HuH-7 (cell line): ENCODE measurements at places on chromosomes 2 and 18.

GRCh38 chr2:240183006-240183874, 42.8 kb upstream of the OTOS start:
- DNase-seq: no peak

- DNase-seq: no peak
Observed at GRCh38 chr18:12410081-12410481, 2.4 kb downstream of the PRELID3A start.

DNA sequence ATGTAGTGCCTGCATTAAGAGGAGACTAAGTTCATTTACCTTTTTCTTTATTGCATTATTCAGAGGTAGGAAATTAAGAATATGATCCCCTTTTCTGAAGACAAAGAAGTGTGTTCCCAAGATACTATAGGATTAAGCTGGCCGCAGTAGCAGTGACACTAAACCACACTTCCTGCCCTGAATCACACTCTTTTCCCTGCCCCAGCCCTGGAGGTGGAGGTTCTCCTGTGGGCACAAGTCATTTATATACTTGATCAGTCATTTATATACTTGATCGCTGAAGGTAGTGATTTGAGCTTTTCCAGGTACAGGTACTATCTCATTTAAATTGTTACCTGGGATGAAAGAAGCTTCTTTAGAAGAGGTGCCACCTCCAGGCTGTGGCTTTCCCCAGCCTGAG, 78.6 kb downstream of the ARMC9 start:
- no peak for DNase-seq

GRCh38 chr2:10457846-10458598, 9.9 kb upstream of the ODC1 start:
- no peak for DNase-seq

DNA sequence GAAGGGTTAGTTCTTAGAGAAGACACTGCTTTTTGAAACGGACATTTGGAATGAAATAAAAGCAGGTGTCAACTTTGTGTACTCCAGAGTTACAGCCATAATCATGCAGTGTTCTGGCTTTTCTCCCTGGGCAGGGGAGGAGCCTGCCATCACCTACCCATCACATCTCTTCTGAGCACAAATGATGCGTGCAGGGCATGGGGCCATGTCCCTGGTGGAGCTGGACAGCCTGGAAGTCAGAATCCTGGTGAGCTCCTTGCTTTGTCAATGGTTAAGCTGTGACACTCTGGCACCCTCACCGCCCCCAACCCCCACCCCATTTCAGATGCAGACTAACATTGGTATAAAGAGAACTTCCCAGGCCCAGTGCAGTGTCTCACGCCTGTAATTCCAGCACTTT, 53.1 kb downstream of the PDCL3 start:
- no peak for DNase-seq

DNA sequence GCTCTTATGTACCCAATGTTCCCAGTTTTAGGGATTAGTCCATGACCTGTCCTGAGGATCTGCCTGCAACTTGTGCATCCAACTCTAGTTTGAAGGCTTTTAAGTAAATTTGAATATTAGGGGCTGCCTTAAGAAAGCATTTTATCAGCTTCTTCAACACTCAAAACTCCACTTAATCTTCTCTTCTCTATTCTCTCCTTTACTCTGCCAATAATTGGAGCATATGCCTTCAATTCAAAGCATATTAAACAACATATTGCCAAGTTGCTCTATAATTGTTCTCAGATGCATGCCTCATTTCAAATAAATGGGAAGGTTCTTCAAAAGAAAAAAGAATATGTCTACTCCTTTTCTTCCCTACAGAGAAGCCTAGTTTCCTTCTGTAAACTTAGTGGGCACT, 84.8 kb upstream of the NCKAP5 start:
- DNase-seq: no peak

DNA sequence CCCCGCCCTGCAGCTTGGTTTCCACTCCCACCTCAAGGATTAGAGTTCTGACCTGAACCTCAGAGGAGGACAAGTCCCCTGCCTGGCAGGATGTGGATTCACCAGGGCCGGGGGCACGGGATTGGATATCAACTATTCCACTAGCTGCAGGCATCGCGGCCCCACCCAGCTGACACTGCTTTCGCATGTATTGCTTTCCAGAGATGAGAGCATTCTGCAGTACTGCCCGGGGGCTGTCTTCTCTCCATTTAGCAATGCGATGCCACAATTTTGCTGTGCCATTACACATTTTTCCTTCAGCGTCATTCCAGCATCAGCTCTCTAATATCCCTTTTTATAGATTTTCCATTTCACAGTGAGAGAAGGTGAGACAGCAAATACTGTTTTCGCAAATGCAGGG, 42.0 kb downstream of the CTIF start:
- no peak for DNase-seq

- no peak for DNase-seq
Observed at GRCh38 chr2:134361648-134362047, 107.8 kb downstream of the MGAT5 start.

DNA sequence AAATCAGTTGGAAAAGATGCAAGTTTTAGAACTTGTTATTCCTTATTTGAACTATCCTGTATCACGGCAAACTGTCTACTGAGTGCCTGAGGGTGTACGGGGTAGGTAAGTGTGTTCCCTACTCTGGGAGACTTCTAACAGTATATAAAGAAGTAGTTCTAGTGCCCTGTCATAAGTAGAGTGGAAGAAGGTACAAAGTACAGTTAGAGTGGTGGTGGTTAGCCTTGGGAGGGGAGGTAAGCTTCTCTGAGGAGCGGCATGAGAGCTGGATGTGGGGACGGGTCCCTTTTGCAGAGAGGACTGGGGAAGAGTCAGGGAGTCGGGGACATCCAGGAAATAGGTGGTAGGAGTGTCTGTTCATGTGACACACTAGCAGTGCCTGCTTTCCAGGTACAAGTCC, 48.5 kb downstream of the DGKD start:
- DNase-seq: no peak

GRCh38 chr18:42425025-42425424, 470.0 kb downstream of the PIK3C3 start:
- no peak for DNase-seq

DNA sequence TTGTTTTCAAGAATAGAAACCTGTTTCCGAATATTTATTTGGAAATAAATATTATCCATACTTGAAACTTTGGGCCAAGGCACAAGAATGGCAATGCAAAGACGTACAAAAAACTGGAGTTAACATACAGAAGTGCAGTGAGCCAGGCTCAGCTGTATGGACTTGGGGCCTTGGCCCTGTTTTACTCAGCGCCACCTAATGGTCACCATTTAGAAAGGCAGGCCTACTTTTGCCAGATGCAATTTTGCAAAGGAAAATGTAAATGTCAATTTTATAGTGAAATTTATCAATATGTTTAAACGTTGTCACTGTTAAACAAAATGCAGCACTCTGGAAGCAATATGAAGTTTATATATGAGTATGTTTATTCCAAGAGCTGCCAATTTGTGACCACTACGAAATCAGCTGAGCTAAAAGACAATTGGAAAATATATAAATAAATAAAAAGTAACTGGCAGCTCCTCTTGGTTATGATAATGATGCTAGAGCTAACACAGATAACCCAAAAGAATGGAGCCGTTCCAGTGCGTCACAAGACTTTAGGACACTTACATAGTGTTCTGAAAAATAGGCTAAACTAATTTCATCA, 155.0 kb downstream of the ARHGAP15 start:
- no peak for DNase-seq

DNA sequence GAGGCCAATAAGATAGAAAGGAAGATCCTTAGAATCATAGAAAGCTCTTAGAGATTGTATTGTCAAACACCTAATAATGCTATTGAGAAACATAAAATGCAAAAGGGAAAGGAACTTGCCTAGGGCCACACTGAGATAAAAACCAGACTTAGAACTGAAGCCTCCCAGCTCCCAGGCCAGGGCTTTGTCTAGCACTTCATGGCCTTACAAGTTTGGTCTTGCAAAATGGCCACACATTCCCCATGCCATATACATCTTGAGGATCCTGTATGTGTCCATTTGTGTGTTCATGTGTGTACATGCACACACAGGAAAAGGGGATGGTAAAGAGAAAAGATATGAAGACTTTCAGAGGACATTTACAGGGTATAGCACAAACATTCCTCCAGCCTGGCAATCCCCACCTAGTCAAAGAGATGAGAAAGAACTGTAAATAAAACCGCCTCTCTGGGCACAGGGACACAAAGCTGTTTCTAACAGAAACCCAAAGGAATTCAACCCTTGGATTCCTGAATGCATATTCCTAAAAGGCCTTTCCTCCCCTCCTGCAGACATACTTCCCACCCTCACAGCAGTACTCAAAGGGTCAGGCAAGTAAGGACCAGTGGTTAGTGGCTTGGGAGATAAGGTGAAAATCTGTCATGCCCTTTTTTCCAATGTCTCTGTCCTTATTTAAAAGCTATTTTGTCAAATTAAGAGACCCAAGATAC, 99.7 kb upstream of the KLHL29 start:
- DNase-seq: no peak

DNA sequence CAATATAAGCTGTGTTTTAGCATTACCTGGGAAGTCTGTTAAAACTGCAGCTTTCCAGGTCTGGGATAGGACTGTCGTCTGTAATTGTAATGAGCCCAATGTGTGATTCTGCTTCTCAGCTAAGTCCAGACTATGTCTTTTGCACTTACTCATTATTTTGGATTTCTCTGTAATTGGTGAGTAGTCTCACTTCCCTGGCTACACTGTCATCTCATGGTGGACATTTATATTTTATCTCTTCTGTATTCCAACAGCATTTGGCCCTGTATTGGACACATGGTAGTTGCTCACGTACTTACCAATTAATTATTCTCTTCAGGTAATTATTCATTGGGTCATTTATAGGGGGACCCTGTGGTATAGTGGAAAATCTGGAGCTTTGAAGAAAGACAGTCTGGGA, 28.0 kb downstream of the LHCGR start:
- DNase-seq: no peak

GRCh38 chr2:165889798-165890197, 63.8 kb downstream of the TTC21B start:
- no peak for DNase-seq

- DNase-seq: no peak
Observed at GRCh38 chr2:206158563-206159345, 490 bp downstream of the NDUFS1 start.

DNA sequence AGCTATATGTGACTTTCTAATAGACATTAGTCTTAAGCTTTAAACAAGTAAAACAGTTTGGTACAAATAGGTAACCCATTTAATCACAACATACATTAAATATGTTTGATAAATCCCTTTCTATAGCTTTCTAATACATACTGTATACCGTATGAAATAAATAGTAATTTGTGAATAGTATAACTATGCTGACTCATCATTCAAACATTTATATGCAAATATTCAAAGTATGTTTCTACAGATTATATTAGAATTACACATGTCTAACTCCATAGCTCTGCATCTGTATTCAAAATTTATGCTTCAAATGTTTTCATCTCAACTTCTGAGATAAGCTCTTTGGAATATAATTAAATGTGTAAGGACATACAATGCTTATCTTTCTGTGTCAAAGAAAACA, 142.7 kb upstream of the ZNF804A start:
- no peak for DNase-seq

DNA sequence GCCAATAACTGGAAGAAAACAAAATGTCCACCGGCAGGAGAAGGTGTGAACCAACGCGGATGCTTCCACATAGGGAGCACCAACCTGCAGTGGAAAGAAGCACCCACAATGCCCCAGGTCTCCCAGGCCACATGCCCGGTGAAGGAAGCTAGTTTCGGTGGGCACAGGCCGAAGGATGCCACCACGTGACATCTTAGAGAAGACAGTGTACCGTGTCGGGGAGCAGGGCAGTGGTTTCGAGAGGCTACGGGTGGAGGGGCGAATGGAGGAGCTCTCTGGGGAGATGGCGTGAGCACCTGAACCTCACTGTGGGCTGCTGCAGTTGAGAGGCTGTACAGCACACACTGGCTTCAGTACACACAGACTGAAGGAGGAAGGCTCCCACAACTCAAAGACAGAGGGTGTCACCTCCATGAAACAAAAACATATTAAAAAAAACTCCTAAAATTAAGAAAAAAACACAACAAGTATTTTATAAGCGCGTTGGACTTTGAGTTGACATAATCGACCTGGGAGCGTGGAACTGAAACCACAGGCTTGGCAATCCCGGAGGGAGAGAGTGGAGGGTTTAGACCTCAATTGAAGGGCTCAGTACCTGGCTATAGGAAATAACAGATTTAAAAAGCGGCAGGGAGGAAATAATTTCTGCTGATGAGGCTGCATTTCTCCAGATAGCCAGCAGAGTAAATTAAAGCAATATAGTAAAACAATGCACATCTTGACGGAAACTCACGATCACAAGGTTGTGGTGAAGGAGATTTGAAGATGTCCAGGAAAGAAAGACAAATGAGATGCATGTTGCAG, 160.1 kb downstream of the RTP5 start:
- DNase-seq: no peak

GRCh38 chr2:124018890-124019289, 6.2 kb upstream of the CNTNAP5 start:
- DNase-seq: no peak

DNA sequence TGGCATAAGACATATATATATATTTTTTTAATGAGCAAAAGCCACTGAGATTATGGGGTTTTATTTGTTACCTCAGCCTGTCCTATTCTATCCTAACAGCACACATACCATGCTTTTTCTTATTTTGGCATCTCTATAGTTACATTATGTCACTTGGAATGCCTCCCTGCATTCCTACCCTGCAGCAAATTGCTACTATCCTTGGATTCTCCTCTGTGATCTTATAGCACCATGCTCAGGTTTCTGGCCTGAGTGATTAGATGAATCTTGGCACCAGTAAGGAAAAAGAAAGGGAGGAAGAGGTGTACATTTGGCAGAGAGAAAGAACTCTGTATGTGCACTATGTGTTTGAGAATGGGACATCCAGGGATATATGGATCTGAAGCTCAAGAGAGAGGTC, 86.3 kb upstream of the PELI1 start:
- no peak for DNase-seq

- no peak for DNase-seq
Observed at GRCh38 chr2:135299658-135300244, 231.3 kb downstream of the ZRANB3 start.

DNA sequence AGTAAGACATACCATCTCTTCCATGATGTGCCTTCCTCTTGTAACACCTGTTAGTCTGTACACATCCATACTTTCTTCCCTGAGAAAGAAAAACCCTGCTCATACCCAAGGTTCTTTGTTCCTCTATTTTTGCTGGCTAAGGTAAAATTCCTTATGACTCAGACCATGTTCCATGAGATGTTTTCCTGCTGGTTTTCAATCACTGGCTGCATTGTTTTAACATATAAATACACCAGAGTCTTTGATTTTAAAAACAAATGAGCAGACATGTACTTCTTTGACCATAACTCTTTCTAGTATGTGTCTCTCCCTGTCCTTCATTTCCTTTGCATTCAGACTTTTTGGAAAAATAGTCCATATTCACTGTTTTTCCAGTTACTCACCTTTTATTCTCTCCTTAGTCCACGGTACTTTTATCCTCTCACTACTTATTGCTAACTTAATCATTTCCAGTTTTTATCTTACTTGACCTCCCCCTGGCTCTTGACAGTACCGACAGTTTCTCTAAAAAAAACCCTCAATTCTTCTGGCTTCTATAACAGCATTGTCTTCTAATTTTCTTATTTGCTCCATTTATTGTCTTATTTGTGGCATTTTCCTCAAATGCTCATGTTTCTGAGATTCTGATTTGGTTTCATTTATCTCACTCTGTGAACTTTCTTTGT, 4.3 kb downstream of the VAPA start:
- DNase-seq: no peak

GRCh38 chr2:111678651-111679050, 205.3 kb downstream of the ANAPC1 start:
- DNase-seq: no peak

GRCh38 chr2:25966531-25967270, 15.6 kb downstream of the KIF3C start:
- no peak for DNase-seq
